Fibroblast of skin of right biceps (primary cell): ENCODE measurements at places on chromosomes 1 and 21.

- DNase-seq: no peak
Observed at GRCh38 chr1:216607067-216607697, 116.0 kb downstream of the ESRRG start.

DNA sequence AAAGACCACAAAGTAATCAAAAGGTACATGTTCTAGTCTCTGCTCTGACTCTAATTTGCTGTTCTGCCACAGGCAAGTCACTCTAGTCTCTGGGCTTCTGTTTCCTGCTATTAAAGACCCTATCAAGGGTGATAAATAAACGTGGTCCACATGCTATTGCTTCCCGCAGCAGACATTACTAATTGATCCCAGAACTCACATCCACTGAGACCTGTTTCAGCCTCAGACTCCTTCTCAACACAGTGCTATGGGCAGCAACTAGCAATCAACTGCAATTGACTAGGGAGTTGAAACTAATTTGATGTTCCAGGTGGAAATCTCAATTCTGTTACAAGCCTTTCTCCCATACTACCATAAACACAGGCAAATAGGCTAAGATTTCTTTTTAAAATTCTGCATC lies 150.5 kb downstream of the KAZN start:
- no peak for DNase-seq

GRCh38 chr1:17739050-17739449 lies 16.1 kb upstream of the ACTL8 start:
- DNase-seq: no peak

DNA sequence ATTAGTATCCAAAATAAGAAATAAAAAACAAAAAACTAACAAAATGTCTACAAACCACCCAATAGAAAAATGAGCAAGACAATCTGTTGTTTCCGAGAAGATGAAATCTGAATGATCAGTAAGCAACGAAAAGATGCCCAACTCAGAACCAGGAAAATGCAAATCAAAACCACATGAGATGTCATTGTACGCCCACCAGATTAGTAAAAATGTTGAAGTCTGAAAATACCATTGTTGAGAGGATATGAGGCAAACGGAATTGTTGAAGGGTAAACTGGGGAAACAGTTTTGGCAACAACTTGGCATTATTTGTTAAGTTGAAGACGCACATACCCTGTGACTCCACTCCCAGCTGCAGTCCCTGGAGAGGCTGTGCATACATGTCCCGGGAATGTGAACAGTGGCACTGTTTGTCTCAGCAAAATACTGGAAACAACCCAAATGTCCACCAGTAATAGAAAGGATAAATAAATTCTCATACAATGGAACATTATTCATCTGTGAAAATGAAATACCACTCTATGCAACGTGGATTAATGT lies 10.6 kb downstream of the ZBTB17 start:
- DNase-seq: peak; percentile 76

DNA sequence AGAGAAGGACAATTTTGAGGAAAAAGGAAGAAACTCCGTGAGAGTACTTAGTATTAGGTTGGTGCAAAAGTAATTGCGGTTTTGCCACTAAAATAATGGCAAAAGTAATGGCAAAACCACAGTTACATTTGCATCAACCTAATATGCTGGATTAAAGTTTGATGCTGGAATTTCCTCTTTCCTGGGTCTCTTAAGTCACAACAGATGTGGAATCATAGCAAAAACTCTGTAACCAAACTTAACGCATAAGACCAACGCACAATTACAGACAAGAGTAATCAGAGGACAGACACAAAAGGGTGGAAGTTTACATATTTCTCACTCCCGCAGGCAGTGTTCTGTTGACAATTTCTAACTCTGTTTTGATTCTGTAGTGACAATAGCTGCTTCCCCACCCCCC lies 182.4 kb downstream of the BACH1 start:
- DNase-seq: peak; percentile 68

DNA sequence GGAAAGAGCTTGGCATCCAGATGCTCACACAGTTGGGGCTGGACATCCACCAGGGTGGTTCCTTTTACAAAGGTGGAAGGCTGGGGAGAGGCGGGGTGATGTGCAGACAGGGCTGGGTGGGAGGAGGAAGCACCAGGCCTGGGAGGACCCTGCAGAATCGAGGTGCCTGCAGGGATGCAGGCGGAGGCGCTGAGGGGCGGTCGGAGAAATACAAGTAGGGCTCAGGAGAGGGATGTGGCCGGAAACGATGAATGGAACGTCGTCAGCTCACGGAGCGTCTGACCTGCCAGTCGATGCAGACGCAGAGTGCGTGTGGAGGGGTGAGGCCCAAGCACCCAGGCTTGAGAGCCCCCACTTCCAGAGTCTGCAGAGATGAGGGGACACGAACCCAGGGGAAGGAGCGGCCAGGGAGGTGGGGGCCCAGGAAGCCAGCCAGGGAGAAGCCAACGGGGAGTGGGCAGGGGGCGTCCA lies 63.4 kb downstream of the TRIM11 start:
- DNase-seq: no peak

DNA sequence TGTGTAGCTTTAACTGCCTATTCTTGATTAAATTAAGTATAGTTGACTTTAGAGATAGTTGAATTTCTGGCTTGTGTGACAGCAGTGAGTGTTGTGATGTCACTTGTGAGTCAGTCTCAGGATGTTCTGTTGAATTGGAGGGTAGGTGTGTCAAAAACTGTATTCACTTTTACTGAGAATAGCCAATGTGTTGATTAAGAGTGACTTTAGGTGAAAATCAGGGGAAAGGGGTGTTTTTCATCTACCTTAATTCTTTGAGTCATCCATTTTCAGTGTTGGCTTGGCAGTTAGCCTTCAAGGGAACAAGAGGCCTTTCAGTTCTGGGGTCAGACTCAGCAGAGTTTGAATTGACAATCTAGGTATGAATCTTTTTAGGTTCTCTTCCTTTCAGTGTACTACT lies 75.9 kb downstream of the CDC14A start:
- DNase-seq: no peak

DNA sequence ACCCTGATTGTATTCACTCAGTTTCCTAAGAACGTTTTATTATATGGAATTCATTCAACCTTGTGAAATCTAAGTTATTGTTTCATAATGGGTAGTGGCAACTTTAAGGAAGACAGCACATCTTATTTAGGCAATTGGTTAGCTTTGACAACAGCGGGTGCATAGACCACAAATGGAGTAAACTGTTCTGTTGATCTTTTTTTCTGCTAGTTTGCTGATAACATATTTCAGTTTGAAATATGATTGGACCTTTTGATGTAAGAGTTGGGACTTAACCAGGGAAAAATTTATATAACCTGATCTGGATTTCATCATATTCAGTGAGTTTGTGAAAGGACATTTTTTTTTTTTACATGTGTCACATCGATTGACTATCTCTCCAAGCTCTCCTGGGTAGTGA lies 151.7 kb downstream of the HLX start:
- DNase-seq: no peak

- no peak for DNase-seq
Observed at GRCh38 chr1:108533351-108534083, 26.4 kb upstream of the EEIG2 start.

DNA sequence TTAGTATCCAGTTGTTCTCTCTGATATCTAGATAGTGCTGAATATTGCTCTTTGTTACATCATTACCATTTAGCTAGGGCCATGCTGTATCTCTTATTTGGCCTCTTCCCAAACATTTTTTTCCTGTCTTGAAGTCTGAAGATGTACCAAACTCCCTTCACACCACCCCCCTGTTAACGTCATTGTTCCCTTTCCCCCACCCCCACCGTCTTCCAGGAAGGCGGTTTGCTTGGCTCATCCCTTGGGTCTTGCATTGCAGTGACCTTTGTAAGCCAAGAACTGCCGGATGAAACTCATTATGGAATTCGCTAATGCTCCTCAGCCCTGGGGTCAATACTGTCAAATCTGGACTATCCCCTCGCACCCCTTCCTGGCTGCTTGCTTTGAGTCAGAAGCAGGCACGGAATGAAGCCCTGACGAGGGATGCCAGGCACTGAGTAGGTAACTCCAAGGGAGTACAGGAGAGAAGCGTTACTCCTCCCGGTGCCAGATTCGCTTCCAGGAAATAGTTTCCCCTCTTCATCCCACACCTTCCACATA lies 283.1 kb downstream of the TM2D1 start:
- DNase-seq: peak; percentile 73

DNA sequence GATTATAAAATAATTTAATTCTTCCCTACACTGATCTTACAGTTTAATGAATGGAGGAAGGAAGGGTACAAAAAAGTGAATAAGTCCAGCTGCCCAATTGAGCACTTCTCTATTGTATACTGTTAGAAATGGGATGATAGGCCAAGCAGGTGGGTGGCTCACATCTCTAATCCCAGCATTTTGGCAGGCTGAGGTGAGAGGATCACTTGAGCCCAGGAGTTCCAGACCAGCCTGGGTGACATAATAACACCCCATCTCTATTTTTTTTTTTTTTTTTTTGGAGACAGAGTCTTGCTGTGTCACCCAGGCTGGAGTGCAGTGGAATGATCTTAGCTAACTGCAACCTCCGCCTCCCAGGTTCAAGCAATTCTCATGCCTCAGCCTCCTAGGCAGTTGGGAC lies 57.5 kb downstream of the ATP2B4 start:
- no peak for DNase-seq

GRCh38 chr1:212620293-212620692 lies 11.7 kb downstream of the ATF3 start:
- DNase-seq: no peak

DNA sequence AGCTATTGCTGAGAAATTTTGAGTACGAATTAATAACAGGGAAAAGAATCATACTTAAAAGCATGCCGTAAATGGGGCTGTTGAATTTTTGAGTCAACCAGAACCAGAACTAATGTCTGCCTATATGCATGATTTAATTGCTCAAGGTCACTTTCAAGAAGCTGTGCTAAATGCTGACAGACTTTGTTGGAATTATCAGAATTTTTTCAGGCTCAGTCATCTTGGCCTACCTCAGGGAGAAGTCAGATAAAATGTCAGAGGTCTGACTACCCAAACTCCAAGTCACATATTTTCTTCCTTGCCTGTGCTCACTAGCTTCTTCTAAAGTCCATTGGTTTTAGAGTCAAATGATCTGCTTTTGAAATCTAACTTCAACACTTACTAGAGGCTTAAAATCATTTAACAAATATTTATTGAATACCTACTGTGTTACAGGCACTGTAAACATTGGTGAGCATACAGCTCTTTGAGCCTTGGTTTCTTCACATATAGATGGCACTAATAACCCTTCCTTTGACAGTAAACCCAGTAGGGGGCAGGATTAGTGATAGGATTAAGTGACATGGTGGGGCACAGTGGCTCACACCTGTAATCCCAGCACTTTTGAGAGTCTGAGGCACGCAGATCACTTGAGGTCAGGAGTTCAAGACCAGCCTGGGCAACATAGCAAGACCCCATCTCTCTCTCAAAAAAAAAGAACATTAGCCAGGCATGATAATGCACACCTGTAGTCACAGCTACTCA lies 121.2 kb upstream of the SLC44A3 start:
- DNase-seq: peak; percentile 95

DNA sequence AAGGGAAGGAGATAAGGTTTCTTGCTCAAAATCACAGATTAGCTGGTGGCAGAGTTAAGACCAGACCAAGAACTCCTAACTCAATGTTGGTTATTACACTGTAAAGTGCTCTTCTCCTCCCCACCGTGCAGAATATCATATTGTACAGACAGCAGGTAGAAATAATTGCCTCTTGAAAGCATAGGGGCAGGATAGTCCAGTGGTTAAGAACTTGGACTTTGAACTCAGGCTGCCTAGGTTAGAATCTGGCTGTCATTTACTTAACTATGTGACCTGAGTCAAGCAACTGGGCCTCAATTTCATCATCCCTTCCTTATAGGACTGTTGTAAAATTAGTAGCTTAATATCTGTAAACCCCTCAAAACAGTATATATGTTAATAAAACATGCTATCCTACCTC lies 114.9 kb upstream of the HIVEP3 start:
- DNase-seq: no peak

DNA sequence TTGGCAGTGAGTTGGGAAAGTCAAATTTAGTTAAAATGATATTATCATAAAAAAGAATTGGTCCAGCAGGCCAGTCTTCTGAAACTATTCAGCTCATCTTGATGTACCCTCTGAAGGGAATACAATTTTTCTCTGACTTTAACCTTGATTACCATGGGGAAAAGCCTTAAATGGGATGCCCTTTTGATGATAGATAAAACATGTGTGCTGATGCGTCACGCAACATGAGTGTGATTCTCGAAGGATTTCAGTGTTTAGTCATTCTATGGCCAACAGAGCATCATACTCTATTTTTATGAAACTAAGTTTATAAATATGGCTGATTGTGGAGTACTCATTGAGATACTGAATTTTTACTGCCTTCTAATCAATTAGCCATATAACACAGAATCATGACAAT lies 171.5 kb downstream of the ZNF281 start:
- peak; percentile 65 for DNase-seq

- DNase-seq: no peak
Observed at GRCh38 chr1:21344098-21344749, 54.0 kb upstream of the ECE1 start.

DNA sequence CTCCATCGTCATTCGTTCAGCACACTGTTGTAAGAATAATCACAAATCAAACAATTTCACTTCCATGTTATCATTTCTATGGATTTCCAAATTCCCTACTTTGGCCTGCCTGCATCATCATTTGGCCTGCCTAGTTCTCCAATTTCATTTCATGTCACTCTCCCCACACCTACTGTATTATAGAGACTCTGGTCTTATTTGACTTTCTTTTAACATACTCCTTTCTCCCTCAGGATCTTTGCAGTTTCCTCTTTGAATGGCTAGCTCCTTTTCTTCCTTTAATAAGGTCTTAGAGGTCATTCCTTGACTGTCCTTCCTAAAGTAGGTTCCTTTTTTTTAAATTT lies 36.3 kb upstream of the PODN start:
- no peak for DNase-seq

- DNase-seq: peak; percentile 55
Observed at GRCh38 chr1:209527993-209528717, 55.4 kb upstream of the CAMK1G start.

- peak; percentile 66 for DNase-seq
Observed at GRCh38 chr1:6052543-6053205, 7.0 kb downstream of the KCNAB2 start.

- DNase-seq: peak; percentile 17
Observed at GRCh38 chr1:221522529-221522940, 219.4 kb downstream of the DUSP10 start.

- DNase-seq: no peak
Observed at GRCh38 chr21:37074546-37074945, 1.5 kb downstream of the TTC3 start.

DNA sequence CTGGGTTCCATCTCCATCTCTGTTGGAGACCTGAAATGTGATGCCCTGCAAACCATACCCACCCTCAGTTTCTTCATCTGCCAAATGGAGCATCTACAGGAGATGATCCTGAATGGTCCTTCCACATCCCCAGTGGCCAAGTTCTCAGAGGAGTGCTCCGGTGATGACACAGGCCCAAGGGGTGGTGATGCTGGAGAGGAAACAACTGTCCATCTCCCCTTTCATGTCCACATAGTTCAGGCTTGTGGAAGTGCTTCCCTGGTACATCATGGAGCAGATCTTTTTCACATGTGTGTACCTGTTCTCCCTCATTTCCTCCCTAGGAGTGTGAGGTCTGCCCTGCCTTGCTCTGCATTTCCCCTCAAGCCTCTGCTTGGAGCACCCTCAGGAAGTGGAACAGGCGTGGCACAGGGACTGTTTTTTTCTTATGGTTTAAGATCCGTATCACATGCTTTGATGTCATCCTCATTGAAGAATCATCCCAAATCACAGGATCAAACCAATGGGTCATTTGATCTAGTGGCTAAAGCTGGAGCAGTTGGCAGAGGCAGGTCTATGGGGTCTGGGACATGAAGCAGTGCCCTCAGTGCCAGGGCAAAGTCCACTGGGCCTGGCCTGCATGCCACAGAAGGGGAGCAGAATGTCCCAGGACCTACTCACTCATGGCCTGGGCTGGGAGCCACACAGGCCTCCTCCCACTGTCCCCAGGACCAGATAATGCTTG lies 8.2 kb upstream of the TRIM63 start:
- DNase-seq: no peak
